CD4-positive, alpha-beta T cell treated with Interleukin-4 for 1 hour (primary cell): ENCODE measurements at places on chromosomes 16 and 17.

DNA sequence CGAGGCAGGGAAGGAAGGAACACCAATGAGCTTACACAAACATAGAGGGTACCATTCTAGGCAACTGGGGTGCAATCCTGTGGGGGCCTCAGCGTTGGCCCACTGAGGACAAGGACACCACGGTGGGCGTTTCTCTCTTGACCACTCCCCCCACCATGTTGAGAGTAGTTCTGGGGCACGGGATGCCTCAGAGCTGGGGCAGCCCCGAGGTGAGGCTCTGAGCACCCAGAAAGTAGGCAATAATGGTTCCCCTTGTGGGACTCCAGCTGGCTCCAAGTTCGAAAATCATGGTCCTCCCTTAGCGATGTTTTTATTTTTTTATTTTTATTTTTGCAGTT, 5.1 kb downstream of the PRSS21 start:
- DNase-seq: no peak

DNA sequence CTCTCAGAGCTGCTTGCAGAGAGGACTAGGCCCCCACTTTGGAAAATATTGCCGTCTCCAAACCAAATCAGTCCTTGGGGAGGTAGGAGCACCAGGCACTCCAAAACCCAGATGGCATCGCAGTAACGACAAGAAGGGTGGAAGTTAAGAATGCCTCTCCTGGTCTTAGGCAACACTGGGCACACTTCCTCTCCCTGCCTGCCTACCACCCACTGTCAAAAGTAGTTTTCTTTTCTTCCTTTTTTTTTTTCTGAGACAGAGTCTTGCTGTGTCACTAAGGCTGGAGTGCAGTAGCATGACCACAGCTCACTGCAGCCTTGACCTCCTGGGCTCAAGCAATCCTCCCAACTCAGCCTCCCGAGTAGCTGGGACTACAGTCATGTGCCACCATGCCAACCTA, 47.2 kb downstream of the SRL start:
- DNase-seq: no peak

DNA sequence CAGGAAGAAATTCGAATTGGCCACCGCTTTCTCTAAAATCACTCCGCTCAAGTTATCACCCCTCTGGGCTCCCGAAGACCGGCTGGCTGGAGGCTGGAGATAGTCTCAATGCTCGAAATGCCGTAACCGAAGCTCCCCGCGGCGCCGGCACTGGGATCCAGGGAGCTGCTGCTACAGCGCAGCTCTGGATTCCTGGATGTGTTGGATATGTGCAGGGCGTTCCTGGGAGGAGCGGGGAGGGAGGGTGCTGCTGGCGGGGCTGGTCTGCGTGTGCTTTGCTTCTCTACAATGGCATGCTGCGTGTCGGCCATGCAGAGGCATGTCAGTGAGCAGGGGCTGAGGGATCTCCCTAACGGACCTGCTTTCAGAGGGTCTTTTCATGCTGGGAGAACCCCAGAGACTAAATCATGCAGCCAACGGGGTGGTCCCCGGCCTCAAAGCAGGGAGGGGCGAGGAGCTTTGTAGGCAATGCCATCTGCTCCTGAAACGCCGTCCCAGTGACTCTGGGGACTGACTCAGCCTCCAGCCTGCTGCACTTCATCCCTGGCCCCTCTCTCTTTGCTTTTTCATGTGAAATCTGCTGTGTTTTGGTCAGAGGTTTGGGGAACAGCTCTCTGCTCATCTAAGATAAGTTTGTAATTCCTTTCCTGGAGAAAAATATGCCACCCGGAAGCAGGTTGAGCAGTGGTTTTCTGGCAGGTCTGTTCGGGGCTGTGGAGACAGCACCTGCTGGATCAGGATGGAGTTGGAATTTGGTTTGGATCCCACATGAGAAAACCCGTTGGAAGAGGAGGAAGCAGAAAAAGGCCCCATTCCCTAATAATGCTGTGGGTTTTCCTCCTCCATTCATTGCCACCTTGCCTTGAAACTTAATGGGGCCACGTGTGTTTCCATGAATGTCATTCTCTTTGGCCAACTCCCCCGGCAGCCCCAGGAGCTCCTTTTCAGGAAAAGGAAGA, 311.4 kb downstream of the SEC14L1 start:
- DNase-seq: no peak

- no peak for DNase-seq
These were observed 15.9 kb upstream of the DOC2B start for GRCh38 chr17:197352-197751.

GRCh38 chr16:89407925-89408300, 82.4 kb downstream of the ANKRD11 start:
- no peak for DNase-seq

DNA sequence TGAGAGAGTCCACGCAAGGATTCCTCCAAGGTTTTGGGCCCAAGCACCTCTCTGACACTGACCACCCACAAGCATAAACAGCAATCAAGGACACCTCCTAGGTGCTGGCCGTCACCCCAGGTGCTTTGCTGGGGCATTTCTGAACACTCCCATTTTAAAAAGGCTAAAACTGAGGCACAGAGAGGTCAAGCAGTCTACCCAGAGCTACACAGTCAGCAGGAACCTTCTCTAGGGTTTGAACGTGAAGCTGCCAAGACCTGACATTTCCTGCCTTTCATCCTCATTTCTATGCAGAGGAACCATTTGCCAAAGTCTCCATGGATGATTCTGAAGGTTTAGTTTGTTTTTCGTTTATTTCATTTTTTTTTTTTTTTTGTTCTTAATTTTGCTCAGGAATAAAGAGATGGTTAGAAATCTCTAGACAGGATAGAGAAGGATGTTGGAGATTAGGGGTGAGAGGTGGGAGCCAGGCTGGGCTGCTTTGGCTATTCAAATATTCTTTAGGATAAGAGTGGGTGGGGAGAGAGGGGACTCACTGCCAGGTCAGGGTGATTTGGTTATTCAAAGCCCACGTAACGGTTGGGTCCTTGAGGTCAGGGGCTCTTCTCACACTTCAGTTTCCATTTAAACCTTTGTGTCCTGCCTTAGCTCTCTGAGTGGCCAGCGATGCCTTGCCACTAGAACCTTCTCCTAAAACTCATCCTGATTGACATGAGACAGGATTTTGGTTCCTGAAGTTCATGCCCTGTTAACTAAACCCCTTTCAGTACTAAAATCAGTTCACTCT, 6.2 kb downstream of the PLCG2 start:
- DNase-seq: no peak

DNA sequence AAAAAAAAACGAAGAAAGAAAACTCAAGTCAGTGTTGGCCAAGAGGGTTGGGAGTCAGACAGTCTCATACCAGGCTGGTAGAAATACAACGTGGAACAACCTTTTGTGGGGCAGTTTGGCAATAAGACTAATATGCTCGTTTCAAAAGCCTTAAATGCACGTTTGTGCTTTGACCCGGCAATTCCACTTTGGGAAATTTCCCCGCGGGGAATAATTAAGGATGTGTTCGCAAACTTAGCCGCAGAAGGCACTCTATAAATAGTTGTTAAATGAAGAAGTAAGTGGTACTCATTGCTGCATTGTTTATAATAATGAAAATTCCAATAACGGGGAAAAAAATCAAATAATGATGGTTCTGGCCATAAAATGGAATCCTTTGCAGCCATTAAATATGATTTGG, 664.8 kb upstream of the EEF2KMT start:
- DNase-seq: no peak

- no peak for DNase-seq
These were observed 186.8 kb downstream of the COPRS start for GRCh38 chr17:31672161-31672819.
